OCI-LY7 (cell line): ENCODE measurements at places on chromosomes 16 and 17. TPM values are rescaled to one million over a fixed set of nuclear protein-coding genes. Genes with fewer than 3 reads are reported as not detected.

DNA sequence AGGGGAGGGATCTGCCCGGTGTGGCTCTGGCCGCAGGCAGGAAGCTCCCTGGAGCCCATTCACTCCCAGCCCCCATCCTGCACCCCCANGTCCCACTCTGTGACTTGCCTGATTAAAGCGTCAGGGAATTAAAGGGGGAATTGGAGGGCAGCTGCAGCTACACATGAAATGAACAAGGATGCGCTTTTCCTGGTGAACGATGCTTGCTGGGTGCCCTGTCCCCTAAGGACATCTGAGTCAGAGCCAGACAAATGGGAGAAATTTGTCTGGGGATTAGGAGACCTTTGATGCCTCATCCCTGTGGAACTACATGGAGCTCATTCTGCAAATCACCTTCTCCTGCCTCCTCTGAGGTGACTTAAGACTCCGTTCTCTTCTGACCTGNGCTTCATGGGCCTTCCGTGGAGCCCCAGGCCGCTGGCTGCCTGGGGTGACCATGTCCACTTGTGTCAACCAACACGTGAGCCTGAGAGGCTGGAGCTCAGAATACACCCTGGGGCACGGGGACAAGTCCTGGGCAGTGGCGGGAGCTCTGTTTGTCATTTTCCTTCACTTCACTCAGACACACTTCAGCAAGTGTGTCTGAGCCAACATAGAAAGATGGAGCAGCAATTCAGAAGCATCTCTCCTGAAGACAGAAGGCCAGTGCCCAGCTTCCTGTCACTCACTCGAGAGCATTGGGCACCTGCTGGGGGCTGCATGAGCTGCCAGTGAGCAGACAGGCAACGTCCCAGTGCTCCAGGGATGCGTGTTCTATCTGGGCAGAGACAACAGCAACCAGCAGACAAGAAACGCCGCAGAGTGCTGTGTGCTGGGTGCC is 54.1 kb downstream of the METRNL start:
- no peak for DNase-seq

- DNase-seq = peak; percentile 59
These were observed 835 bp downstream of the NME4 start for GRCh38 chr16:397736-398332.

DNA sequence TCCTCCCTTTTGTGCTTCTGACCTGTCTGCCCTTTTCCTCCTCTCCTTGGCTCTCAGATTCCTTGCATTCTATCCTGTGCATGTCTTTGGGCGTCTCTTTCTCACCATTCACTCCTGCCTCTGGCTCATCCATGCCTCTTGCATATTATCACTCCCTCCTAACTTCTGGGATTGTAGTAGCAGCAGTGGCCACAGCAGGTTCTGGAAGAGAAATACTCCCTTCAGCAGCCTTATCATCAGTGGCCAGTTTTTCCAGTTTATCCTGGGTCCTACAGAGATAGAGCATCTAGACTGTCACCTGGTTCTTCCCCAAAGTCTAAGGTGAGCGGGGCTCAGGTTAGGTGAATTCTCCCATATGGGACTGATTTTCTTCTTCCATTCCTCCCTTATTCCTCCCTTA is 354.0 kb upstream of the CCL2 start:
- no peak for DNase-seq

DNA sequence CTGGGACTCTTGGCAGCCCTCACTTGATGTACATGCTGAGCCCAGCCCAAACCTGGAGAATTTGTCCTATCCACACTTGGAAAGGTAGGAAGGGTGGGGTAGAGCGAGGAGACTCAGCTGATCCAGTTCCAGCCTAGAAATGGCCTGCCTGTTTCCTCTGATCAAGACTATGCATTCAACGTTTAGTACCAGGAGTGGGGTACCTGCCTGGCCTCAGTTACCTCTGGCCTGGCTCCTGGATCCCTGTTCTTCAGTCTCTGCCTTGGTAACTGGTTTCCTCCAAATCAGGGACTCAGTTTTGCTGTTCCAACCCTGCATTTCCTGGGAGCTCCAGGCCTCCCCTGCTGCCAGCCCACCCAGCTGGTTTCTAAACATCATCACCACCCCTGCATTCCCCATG is 233.5 kb downstream of the GSG1L start:
- no peak for DNase-seq

P2RX5 gene
- 173 and 195 TPM in 2 replicates for total RNA-seq

GNG13 gene
- not detected in 2 replicates for total RNA-seq

GRCh38 chr17:39197380-39198185 is at the start of gene CACNB1:
Gene CACNB1, minus strand, starts transcription at chr17:39197669. Its CDS starts 174 bp downstream, at chr17:39197495.
- peak; percentile 82 for DNase-seq

GRCh38 chr17:40325156-40326013 is 16.4 kb downstream of the RARA start:
- DNase-seq = no peak

- peak; percentile 64 for DNase-seq
These were observed 688 bp downstream of the CRK start for GRCh38 chr17:1455291-1455796.

RCVRN gene
- total RNA-seq = not detected in 2 replicates

CHRNE gene
- 0.27 and 0.68 TPM in 2 replicates for total RNA-seq

GRCh38 chr16:31886227-31886626 is 12.6 kb downstream of the ZNF267 start:
- no peak for DNase-seq

DNA sequence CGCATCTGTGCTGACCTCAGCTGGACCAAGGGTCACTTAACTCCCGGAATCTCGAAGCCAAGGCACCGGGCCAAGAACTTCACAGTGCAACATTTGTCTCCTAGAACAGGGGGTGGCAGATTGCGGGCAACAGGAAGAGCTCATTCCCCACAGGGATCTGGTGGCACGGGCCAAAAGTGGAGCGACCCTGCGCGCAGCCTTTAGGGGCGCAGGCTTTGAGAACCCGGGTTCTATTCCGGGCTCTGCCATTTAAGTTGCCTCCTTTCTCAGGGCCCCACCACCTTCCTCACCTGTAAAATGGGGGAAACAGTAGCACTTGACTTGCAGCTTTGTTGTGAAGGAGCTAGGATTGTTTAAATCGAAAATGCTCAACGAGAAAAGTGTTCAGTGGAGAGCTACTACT is 651 bp downstream of the SHMT1 start:
- DNase-seq = peak; percentile 54

DNA sequence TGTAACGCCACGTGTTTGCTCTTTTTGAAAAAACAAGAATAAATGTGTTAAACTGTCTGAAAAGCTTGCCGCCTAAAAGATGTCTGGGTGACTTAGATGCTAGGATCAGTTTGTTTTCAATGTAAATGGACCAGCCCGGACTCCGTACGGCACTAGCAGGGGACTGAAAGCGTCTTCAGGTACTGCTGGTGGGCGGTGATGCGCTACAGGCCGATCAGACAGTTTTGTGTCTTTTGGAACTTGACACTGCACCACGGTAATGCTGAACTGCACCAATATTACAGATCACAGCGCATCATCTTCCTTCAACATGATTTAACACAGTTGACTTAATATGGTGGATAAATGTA is 727 bp upstream of the MBTPS1 start:
- DNase-seq = peak; percentile 64

GRCh38 chr17:2232244-2232638 is 71.3 kb downstream of the SMG6 start:
- no peak for DNase-seq

DNA sequence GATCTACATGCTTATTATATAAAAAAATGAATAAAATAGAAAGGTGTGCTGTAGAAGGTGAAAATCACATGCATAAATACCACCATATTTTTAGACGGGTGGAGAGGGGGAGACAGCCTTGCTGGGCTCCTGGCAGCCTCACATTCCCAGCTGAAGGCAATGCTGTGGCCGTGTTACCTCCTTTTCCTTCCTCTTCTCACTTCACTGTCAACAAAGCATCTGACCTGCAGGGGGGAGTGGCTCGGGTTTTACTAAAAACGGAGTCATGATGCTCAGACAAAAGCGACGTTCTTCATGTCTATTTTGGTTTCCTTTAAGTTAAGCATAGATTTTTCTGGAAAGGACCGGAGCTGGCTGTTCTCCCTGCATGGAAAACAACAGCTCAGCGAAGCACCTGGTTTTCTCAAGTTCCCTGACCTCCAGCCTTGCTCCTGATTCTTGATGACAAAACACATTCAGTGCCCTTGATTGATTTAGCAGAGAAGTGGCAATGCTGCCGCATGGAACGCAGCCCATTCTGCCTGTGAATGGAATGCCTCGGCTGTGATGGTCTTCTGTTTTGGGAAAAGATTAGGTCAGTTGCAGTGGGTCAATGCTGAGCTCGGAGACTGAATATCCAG is 5.5 kb upstream of the RPTOR start:
- DNase-seq = peak; percentile 63

PIPOX gene
- total RNA-seq = 4.0 and 4.1 TPM in 2 replicates

SDK2 gene
- 0.22 and 0.32 TPM in 2 replicates for total RNA-seq

KDM6B gene
- total RNA-seq = 46.4 and 62.9 TPM in 2 replicates

TUBB3 gene
- 118 and 192 TPM in 2 replicates for total RNA-seq

- DNase-seq = no peak
These were observed 4.8 kb downstream of the SPHK1 start for GRCh38 chr17:76388966-76389888.

AATK gene
- not detected in 2 replicates for total RNA-seq

- no peak for DNase-seq
These were observed 53.0 kb upstream of the GAS7 start for GRCh38 chr17:10251212-10251948.

DNA sequence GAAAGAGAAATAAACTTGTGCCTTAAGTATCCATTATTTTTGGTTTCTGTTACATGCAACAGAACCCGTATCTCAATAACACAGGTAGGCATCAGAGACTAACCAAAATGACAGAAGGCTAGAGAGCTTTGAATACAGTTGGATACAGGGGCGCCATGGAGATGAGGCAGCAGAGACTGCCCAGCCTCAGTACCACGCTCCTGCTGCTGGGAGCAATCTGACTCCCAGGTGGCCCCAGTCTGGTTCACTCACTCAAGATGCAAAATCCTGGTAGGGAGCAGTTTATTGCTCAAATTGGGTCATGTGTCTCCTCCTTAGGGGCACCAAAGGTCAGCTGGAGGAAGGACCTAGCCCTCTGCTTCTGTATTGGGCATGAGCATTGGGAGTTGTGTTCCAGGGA is 218.9 kb downstream of the USP22 start:
- DNase-seq = no peak
